ENCODE measurements at places on chromosomes 1 and 21. TPM values are rescaled to one million over a fixed set of nuclear protein-coding genes. Genes with fewer than 3 reads are reported as not detected.

- DNase-seq: peak; percentile 66
Observed at GRCh38 chr1:167599957-167600581, 30.0 kb upstream of the RCSD1 start.

- no peak for DNase-seq
Observed at GRCh38 chr1:230166366-230167132, 99.5 kb downstream of the GALNT2 start.

DNA sequence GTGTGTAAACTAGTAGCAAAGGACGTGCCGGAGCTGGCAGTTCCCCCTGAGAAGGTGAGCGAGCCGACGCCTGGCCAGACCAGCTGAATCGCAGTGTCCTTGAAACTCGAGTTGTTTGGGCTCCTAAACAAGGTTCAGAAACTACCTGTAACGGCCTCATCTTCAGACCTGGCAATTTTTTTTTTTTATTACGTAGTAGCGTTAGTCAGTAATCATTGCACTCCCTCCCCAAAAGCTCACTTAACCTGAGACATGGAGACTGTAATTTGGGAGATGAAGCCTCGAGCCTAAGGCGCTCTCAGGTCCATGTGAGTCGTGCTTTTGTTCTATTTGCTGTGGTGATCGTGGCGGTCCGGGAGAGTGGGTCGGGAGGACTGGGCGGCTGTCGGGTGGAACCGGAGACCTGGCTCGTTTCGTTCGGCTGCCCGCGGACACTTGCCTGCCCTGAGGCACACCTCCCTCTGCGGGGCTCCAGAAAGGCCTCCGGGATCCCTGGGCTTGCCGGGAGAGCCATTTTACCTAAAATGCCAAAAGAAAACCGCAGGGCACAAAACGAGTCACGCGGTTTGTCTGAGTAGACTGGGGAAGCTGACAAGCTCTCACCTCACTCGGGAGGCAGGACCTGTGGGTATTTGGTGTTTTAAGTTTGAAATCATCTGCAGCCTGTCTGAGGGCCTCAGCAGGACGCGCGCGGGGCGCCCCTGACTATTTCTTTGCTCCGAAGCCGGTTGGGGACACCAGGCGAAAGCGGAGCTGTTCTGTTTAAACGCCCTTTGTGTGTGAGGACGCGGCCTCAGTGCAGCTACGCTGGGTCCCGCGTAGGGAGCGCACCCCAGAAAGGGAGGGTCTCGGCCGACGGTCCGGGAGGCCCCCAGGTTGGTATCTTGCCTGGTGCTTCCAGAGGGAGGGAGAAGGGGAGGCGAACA lies 722 bp downstream of the LHX8 start:
- peak; percentile 39 for DNase-seq

ZNF593OS gene
- not detected for total RNA-seq

GRCh38 chr1:214518361-214518760 lies 33.0 kb downstream of the PTPN14 start:
- DNase-seq: no peak

- DNase-seq: no peak
Observed at GRCh38 chr1:58396150-58396549, 150.4 kb downstream of the OMA1 start.

RGS16 gene
- total RNA-seq: 33.8 TPM

DNA sequence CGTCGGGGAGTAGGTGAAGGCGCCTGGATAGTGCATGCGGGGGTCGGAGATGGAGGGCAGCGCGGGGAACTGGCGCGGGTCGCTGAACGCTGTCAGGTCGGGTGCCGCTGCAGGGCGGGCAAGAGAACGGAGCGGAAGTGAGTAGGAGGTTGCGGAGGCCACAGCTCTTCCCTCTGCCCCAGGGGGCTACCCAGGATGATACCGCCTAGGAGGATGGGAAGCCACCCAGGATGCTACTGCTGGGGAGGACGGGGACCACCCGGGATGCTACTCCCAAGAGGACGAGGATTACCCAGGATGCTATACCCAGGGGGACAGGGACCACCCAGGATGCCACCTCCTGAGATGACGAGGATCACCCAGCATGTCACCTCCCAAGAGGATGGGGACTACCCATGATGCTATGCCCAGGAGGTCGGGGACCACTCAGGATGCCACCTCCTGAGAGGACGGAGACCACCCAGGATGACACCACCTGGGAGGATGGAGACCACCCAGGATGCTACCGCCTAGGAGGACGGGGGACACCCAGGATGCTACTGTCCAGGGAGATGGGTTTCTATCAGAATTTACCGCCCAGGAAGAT lies 123.8 kb downstream of the CLIC6 start:
- DNase-seq: no peak

GRCh38 chr21:45182958-45183357 lies 104.7 kb downstream of the POFUT2 start:
- DNase-seq: no peak

RNU1-2 gene
- 1,043 TPM for total RNA-seq

SYTL1 gene
- 77.7 TPM for total RNA-seq

DNA sequence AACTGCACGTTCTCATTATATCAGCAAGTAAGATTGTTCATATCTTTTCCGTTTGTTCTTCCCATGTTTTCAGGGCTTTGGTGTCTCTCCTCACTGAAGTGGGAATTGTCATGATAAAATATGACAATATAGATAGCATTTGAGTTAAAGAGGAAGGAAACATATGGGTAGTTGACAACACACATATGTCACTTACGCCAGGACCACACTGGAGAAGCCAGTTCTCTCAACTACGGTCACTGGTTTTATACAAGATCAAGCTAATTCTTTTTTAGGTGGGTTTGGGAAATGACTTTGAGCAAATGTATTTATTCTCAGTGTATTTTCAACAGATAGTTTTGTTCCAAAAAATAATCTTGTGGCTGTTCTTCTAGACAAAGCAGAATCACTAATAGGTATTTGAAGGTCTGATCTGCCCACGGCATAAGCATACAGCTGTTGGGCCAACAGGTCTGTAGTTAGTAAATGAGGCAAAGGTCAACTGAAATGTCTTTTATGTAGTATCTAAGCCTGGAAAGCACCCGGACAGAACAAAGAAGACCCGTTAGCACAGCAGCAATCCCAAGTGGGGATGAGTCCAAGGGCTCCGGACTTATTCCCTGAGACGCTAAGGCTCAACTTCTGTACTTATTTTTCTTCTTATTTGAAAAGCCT lies 433.6 kb upstream of the ZP4 start:
- no peak for DNase-seq

DNA sequence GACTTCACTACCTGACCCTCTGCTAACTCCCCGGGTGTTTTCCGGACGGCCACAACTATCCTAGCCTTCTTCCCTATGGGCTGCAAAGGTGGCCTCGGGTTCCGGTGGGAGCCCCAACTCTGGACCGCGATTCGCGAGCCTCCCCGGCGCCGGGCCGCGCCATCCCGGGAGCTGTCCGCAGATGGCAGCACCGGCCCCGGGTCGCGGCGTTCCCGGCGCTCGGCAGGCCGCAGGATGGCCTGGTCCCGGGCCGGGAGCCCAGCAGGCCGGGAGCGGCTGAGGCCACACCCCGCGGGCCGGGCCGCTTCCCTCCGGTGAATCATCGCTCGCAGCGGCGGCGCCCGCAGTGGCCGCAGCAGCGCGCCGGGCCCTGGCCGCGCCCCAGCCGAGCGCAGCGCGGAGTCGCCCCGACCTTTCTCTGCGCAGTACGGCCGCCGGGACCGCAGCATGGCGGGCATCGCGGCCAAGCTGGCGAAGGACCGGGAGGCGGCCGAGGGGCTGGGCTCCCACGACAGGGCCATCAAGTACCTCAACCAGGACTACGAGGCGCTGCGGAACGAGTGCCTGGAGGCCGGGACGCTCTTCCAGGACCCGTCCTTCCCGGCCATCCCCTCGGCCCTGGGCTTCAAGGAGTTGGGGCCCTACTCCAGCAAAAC lies at the start of gene CAPN2:
Gene CAPN2, plus strand, starts transcription at position 346 of the 656 bp plus-strand sequence. Its CDS starts 102 bp downstream, at position 448.
- DNase-seq: peak; percentile 54

CSMD2 gene
- not detected for total RNA-seq

GOLT1A gene
- total RNA-seq: not detected

ATP8B2 gene
- 54.7 TPM for total RNA-seq

PRRX1 gene
- not detected for total RNA-seq

- no peak for DNase-seq
Observed at GRCh38 chr1:244952940-244953339, 88.6 kb upstream of the HNRNPU start.

DNA sequence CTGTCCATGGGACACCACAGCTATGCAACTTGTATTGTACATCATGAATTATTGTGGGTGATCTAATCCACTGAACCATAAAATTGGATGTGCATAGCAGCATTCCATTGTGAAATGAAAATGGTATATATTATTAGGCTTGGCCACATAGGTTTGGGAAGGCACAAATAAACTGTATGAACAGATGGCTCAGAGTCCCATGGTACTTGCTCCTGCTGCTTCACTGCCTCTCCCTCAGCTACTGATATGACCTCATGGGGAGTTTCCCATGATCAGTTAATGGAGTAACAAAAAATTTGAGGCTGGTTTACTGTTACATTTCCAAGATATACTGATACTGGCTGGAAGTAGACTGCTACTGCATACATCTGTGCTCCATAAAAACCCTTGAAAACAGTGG lies 152.7 kb upstream of the NEGR1 start:
- no peak for DNase-seq

DNA sequence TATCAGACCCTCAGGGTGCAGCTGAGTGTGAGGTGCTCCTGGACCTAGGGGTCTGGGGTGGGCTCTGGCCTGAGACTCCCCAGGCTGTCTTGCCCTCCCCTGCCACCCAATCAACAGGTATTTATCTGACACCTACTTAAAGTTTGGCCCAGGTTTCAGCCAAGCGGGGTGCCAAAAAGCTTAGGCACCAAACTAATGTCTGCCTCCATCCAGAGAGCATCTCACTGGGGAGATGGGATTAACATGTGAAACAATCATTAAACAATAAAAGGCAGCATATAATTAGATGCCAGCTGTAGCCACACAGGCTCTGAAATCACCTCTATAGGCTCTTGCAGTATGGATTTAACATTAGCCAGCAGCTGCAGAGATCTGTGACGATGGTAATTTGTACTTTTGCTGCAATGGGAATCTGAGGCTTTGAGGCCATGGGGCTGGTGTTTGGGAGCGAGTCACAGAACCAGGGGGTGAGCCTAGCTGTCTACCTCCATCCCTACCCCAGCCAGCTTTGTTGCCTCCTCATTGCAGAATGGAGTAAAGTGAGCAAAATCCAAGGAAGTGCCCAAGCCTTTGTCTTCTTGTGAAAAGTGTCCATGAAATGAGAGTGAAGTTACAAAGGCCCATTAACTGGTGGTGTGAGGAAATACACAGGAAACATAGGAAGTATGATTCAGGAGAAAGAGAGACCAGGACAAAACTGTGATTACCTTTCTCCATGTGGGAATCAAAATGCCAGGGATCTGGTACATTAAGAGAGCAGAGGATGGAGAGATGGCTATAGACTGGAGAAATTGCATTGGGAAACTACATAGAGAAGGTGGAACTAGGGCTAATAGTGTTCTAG lies 36.1 kb downstream of the EIF2D start:
- no peak for DNase-seq

GRCh38 chr1:56469640-56470371 lies 109.6 kb downstream of the PLPP3 start:
- no peak for DNase-seq

DNA sequence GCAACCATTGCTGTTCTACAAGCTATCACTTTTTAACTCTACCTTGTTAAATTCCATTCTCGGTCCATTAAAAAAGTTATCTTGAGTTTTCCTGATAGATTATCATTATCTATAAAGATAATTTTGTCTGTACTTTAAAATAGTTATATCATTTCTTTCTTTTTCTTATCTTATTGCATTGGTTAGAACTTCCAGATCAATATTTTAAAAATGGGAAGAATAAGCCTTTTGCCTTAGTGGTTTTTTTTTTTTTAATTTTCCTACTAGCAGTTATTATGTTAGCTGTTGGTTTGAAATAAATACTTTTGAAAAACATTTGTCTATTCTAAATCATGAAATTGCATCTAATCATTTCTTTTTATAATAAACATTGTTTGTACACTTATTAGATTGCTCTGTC lies 71.0 kb upstream of the ATF3 start:
- no peak for DNase-seq

DNA sequence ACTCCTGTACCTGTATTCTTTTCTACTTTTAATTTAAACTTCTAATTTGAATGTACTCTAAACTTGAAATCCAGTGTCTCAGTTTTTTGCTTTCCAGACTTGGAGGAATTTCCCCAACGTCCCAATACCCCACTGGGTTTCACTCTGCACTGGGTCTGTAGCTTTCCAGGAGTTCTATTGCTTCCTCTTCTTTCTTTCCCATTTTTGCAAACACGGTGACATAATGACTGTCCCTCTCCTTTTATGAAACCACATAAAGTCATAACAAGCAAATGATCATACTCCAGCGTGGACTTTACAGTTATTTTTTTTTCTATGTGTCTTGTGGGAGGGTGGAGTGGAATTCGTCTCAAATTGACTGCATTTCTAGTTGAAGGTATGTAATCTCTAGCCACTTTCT lies 97.1 kb downstream of the FASLG start:
- DNase-seq: no peak

WNT4 gene
- not detected for total RNA-seq

GRCh38 chr1:94643819-94644218 lies 102.3 kb upstream of the F3 start:
- no peak for DNase-seq

- no peak for DNase-seq
Observed at GRCh38 chr1:184060316-184060715, 8.8 kb downstream of the TSEN15 start.

DNA sequence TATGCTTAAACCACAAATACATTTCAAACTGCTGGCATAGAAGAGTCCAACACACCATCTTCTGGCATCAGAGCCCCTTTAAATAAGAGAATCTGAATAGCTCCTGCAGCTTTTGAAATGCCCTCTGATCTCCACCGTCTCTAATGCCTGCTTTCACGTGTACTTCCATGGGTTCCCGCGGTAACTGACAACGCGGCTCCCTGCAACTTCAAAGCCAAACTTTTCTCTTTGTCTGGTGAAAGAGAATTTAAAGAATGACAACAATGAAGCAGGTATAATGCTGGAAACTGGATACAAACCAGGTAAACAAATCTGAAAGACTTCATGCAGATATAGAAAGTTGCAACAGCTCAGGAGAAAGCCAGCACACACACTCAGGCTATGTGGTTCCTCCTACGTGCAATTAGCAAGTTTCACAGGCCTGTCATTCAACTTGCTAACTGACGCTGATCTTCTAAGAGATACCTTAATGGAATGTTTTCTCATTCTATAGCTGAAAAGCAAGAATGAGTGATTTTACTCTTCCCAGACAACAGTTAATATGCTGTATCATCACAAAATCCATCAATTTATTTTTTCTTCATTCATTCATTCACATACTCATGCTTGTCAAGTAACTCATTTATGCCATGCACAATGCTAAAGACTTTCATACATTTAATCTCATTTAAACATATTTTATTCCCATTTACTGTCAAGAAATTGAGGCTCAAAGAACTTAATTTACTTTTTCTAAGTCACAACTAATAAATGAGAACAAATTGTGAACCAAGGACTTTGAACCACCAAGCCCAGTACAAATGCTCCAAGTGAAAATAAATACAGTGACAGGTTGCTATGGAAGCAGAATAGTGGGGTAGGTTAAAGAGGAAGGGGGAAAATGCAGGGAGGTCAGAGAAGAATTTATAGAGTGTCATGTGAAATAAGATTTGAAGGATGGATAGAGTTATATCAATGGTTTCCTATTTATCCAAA lies 202.7 kb upstream of the SNX7 start:
- DNase-seq: no peak

All from activated CD8-positive, alpha-beta T cell treated with anti-CD3 and anti-CD28 coated beads for 36 hours (primary cell).